ENCODE measurements at places on chromosomes 3 and 15.

- DNase-seq, result no peak
Measured at GRCh38 chr15:84982301-84982920, 755 bp downstream of the PDE8A start.

GRCh38 chr3:89353465-89353864 lies 246.0 kb downstream of the EPHA3 start:
- no peak for DNase-seq

GRCh38 chr15:64490598-64491259 lies 30.4 kb downstream of the ZNF609 start:
- DNase-seq, result no peak

- DNase-seq, result no peak
Measured at GRCh38 chr3:106025151-106025722, 156.4 kb upstream of the CBLB start.

DNA sequence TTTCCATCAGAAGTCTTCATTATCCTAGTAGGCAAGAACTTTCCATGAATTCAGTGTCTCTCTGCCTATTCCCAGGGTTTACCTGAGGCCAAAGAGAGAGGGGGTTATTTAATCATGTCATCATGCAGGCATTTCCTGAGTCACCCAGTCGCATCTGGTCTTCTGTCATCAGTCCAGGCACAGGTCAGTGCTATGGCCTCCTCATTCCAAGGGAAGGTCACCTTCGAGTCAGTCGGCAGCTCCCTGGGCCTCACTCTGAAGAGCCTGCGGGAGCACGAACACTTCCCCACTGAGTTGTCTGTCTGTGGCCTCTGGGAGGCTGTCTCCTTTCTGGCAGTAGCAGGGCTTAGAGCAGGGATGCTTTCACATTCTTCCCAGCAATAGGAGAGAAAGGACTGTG lies 26.2 kb upstream of the LRTM1 start:
- peak; percentile 14 for DNase-seq

GRCh38 chr15:100623301-100623700 lies 20.9 kb downstream of the ASB7 start:
- DNase-seq, result no peak

- DNase-seq, result no peak
Measured at GRCh38 chr3:157718800-157719199, 215.6 kb upstream of the VEPH1 start.

DNA sequence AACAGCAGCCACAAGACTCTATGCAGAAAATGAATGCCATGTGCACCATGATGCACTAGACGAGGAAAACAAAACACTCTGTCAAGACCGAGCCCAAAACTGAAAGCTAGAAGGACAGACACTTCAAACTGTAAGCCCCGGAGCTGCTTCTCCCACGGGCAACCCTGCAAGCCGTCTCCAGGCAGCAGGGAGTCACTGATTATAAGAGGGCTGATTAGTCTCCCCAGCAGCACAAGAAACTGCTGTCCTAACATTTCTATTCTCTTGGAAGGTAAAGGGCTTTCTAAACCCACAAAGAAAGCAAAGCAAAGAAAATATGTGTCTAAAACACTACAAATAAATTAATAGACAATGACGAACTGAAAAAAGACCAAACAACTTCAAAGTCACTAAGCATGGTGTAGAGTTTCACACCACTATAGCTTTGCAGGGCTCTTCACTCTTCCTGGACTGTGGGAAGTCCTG lies 15.5 kb downstream of the TBC1D2B start:
- no peak for DNase-seq

GRCh38 chr3:23876923-23877322 lies 39.9 kb downstream of the NKIRAS1 start:
- no peak for DNase-seq

- DNase-seq, result no peak
Measured at GRCh38 chr3:188881954-188882641, 289.7 kb upstream of the TPRG1 start.

DNA sequence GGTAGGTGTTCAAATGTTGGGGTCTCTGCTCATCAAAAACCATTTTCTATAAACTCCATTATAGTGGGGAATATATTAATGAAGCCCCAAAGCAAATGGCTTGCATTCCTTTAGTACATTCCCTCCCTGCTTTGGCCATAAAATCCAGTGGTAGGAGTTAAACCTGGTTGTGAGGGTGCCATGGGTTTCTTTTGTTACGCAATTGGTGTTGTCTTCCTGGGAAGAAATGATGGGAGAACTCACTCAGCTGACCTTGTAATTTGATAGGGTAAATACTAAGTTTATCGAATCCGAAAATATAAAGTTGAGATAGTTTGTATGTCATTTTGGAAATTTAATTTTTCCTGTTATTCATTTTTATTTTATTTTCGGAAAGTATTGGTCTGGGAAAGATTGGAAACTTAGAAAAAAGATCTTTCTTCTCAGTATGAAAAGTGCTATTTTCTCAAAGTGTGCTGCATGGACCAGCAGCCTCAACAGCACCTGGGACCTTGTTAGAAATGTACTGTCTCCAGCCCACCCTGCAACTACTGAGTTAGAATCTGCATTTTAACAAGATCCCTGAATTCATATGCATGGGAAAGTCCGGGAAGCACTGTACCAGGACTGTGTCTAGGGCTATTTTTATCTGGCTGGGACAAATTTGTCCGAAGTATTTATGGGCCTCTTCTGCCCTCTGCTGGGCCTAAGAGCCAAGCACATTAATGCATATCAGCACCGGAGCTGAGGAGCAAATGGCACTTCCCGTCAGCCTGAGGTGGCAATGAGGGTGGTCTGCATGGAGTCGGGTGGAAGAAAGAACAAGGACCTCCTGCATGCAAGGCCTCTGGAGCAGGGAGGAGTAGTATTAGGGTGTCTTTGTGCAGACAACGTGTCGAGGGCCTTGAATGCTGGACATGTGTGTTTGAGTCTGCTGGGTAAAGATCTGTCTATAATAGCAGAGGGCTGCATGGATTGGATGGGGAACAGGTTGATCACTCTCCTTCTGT lies 54.7 kb downstream of the FAM81A start:
- DNase-seq, result peak; percentile 78

DNA sequence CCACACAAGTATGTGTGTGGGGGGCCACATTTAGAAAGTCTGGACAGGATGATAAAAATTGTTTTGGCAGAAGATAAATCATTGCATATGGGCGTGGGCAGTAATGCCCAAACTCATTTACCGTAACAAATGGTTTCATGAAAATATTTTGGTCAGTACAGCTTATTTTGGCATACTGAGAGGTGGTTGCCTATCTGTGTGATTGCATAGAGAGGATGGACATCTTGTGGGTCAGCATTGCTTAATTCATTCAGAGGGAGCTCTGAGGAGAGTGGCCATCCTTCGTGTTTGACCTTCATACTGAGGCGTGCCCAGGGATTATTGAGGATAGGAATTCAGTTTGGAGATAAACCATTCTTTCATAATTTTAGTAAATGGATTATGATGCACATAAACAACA lies 162.5 kb downstream of the GAP43 start:
- DNase-seq, result no peak

DNA sequence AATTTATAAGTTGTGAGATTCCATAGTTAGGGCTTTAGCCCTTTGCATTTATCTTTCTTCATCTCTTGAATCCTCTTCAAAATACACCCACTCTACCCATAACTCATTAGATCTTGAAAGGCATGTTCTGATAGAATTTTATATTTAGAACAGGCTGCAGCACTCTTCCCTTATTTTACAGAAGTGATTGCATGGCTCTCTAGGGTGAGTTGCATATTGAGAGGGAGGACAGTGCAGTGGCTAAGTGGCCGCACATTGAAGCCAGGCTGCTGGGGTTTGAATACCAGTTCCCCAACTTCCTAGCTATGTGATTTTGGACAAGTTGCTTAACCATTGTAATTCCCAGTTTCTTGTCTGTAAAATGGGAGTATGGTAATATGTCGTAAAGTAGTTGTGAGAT lies 2.5 kb downstream of the CD86 start:
- DNase-seq, result no peak

GRCh38 chr3:107218864-107219269 lies 158.4 kb upstream of the CCDC54 start:
- no peak for DNase-seq

- DNase-seq, result peak; percentile 56
Measured at GRCh38 chr3:35639254-35640186, at the start of gene ARPP21. Gene ARPP21 (plus strand): TSS chr3:35639525. CDS start chr3:35681752, 42,227 bp downstream.

- DNase-seq, result no peak
Measured at GRCh38 chr3:62161371-62161770, 212.0 kb downstream of the FEZF2 start.

DNA sequence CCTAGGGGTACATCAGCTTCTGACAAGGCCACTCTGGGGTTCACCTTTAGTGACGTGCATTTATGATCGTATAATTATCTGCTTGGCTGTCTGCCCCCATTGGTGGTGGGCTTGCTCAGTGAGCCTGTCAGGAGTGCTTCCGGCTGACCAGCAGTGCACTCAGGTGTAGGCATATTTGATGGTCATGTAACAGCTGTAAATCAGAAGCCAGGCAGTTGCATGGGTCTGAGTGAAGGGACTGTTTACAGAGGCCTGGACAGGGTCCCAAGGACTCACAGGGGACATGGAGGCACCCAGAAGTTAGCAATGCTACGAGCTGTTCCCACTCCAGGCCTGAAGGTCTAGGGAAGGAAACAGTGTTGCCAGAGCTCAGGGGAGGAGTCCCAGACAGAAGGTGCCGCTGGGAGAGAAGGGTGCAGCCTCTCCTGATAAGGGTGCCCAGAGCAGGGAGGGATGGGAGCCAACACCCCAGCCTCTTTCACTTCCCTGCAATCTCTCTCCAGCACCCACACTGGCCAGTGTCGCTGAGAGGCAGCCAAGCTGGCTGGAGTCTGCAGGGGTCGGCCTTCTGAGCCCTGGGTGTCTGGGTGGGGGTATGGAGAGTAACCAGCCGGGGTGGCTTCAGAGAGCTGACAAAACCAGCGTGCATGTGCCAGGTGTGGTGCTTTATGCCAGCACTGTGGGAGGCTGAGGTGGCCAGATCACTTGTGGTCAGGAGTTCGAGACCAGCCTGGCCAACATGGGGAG lies 61.3 kb upstream of the PRR23E start:
- no peak for DNase-seq

- DNase-seq, result no peak
Measured at GRCh38 chr15:41777421-41777973, 3.2 kb downstream of the MAPKBP1 start.

- no peak for DNase-seq
Measured at GRCh38 chr15:63155486-63155885, 1.8 kb downstream of the RPS27L start.

GRCh38 chr3:172709774-172710663 lies 848 bp downstream of the NCEH1 start:
- DNase-seq, result peak; percentile 54

GRCh38 chr3:82044930-82045705 lies 283.7 kb upstream of the GBE1 start:
- no peak for DNase-seq

- no peak for DNase-seq
Measured at GRCh38 chr3:17074559-17074958, 189.8 kb downstream of the PLCL2 start.

- no peak for DNase-seq
Measured at GRCh38 chr3:24351779-24352469, 142.7 kb downstream of the THRB start.

GRCh38 chr15:97386940-97387339 lies 573.6 kb upstream of the ARRDC4 start:
- DNase-seq, result no peak

GRCh38 chr3:16290007-16290826 lies 25.2 kb downstream of the OXNAD1 start:
- peak; percentile 41 for DNase-seq

- DNase-seq, result no peak
Measured at GRCh38 chr3:111589303-111590142, 5.6 kb downstream of the ZBED2 start.

- DNase-seq, result no peak
Measured at GRCh38 chr15:94639701-94640100, 408.3 kb downstream of the MCTP2 start.

DNA sequence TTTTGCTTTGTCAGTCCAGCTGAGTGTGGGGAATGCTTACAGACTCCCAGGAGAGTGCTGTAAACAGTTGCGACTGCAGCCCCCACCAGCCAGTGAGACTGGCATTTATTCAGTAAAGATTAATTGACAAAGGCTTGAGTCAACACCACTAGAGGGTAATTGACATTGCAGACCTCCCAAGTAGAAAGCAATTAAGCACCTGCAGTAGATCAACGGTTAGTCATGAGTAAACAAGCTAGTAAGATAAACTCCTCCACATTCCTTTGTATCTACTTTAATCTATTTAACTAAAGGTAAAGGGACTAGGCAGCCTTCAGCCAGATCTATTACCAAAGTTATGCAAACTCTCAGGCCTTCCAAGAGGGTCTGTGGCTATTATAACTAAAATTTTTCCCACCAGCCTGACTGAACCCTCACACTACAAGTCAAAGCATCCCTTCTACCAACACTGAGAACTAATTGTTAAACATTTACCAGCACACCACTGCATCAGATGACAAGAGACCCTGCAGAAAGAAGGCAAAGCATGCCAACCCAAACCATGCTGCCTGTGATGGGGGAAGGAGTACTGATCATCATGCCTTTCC lies 30.5 kb upstream of the GALNT15 start:
- no peak for DNase-seq

GRCh38 chr3:68373727-68374126 lies 558.6 kb downstream of the TAFA4 start:
- DNase-seq, result no peak

DNA sequence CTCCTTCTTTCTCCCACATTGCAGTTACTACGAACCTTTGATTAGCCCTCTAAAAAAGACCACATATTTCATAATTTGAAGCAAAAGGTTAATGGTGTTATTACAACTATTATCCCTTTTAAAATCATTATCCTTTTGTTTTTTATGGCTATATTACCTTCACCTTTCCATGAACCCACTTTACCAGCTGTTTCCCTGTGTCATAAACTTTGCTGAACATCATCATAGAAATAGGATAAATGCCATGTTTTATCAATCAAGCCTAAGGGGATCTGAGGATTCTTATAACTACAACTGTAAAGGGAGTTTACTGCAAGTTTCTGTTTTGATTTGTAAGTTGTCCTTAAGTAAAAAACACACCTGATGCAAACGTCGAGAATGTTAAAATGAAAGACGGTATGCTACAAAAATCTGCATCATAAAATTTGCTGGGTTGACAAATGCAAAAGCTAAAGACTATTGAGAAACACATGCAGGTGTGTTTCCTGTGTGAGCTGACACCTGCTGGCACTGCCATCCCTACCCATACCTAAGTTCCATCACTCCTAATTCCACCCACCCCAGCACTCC lies 39.1 kb upstream of the ARRDC4 start:
- DNase-seq, result no peak

GRCh38 chr3:149702691-149703441 lies 45.0 kb upstream of the WWTR1 start:
- DNase-seq, result no peak

- DNase-seq, result no peak
Measured at GRCh38 chr3:41118461-41119390, 80.6 kb upstream of the CTNNB1 start.

DNA sequence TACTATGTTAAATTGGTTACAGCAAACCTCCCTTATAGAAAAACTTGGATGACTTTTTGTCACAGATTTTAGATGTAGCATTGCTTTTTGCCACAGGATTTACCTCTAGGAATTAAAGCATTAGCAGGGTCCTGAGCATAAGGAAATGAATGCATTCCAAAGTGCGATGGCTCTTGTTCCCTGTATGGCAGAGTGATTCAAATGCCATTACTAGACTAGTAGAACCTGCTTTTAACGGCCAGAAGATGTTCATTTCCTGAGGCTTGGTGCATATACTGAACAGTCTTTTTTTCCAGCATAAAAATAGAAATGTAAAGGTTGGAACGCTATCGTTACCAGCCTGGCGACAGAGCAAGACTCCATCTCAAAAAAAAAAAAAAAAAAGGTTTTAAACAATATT lies 59.4 kb downstream of the WNT5A start:
- DNase-seq, result no peak

Data from iPS-NIHi11 (cell line).